ENCODE measurements at places on chromosomes 3 and 15. TPM values are rescaled to one million over a fixed set of nuclear protein-coding genes. Genes with fewer than 3 reads are reported as not detected.
A peak's percentile ranks its signal among the peaks of the same experiment; 100 is the strongest.

Gene SI
- total RNA-seq: not detected

Gene SETD2
- 36.1 TPM for total RNA-seq

GRCh38 chr3:71309342-71309741, 274.2 kb downstream of the FOXP1 start:
- peak; percentile 67 for DNase-seq

GRCh38 chr3:56023546-56023945, 444.7 kb downstream of the ERC2 start:
- no peak for DNase-seq

DNA sequence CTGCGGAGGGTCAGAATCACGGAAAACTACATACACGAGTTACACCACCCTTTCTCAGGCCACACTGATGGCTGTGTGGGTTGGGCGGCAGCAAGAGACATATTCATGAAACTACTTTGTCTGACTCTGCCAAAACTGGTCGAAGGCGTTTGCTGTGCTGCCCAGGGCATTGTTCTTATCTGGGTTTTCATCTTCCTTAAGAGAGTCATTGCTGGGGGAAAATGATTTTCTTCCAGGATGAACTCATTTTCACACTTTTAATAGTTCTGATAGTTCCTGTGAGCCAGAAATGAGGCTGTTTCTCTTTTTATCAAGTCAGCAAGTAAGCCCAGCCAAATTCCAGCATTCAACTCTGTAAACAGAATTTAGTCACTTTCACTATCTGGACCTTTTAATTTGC, 47.6 kb downstream of the TRIM71 start:
- DNase-seq: peak; percentile 27

DNA sequence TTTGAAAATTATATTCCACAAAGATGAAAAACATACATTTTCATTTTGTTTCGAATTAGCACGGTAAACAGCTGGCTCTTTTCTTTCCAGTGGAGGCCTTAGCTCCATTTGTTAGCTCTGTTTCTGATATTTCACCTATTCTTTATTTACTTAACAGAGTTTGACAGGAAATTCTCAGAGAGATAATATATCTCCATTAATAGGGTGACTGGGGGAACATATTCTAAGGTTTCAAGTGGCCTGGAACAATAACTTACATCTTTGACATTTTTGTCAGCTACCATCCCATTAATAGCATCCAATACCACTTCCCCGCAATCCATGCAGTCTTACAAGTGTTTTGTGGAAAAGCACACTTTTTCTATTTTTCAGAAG, 577.6 kb upstream of the MDFIC2 start:
- no peak for DNase-seq

GRCh38 chr3:135014566-135014965, 219.5 kb downstream of the EPHB1 start:
- no peak for DNase-seq

DNA sequence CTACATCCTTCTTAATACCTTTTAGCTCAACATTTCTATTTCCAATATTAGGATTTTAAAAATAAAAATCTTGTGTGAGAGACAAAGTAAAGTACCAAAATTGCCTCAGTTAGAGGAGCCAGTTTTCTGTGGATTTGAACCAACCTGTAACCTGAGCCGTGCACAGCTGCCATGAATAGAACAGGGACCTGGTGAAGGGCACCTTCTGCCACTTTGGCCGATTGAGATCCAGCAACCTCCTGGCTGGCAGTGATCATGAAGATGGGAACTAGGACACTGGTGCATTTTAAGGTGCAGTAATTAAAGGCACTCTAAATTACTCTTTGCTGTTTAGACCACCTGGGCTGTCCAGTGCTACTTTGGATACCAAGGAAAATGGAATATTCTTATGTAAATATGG, 34.3 kb upstream of the TRAK1 start:
- DNase-seq: no peak

All from foreskin keratinocyte (primary cell).